ENCODE measurements at places on chromosomes 6 and 20.
A peak's percentile ranks its signal among the peaks of the same experiment; 100 is the strongest.

DNA sequence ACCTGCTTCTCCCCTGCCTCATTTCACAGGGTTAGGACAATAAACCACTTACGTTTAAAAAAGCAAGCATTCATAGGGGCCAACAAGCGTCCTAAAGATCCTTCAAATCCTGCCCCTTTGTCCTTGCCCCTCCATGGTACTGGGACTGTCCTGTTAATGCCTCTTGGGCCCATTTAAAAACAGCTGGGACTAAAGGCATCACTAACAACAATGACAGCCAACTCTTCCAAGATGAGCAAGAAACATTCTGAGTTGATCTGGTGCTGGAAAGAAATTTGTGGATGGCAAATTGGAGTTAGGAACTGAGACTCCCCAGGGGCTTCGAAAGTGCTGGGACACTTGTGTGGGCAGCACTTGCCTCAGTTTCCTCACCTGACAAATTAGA is 93.4 kb downstream of the ZMYND8 start:
- no peak for DNase-seq

DNA sequence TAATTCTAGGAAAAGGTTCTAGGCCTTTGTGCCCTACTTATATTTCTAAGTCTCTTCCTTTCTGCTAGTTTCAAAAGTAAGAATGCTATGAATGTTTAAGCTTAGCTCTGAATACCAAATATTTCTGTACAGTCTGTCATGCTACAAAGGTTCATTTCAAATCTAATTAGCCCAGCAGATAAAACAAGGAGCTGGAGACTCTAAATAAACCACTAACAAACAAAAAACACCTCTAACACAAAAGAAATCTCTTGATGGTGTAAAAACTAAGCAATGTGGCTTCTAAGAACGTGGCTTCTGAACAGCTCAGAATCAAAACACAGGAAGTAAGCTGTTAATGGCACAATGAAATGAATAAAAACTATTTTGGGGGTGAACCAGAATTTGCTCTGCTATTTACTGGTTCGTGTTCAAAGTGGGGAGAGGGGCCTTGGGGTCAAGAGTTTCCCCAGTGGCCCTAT is 198.3 kb downstream of the BCAS1 start:
- DNase-seq: no peak

- no peak for DNase-seq
Measured at GRCh38 chr6:166569206-166569605, 17.3 kb downstream of the RAMACL start.

GRCh38 chr6:142414462-142415250 is 112.8 kb downstream of the ADGRG6 start:
- DNase-seq: no peak

DNA sequence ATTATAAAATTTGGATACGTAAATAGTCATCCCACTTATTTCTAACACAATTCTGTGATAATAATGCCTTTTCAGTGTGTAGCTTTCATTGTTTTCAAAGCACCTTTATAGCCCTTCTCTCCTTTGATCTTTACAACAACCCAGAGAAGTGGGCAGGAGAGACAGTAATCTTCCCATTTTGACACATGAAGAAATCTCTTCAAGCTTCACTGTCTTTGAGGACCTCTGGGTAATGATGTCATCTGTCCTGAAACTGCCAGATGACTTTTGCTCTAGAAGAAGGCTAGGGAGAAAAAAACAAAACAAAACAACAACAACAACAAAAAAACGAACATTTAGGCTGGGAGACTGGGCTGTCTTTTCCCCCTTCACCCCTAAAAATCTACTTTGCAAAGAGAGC is 203.0 kb downstream of the KCNQ5 start:
- no peak for DNase-seq

DNA sequence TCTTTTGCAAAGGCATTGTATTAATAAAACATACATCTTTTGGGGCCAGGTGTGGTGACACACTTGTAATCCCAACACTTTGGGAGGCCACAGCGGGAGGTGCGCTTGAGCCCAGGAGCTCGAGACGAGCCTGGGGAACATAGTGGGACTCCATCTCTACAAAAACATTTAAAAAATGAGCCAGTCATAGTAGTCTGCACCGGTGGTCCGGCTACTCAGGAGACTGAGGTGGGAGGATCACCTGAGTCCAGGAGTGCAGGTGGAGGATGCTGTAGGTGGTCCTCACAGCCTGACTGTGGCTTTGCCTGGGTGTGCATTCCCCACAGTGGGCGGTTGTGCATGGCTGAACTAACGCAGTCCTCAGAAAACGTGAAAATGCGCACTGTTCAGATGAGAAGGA is 162.5 kb downstream of the DLL1 start:
- DNase-seq: no peak

GRCh38 chr20:53828088-53828681 is 234.5 kb upstream of the ZNF217 start:
- DNase-seq: peak; percentile 96

GRCh38 chr6:41824571-41825569 is 37.4 kb downstream of the TOMM6 start:
- DNase-seq: no peak
